ENCODE measurements at places on chromosomes 13 and 19.

GRCh38 chr13:106796280-106797047, 228.5 kb upstream of the ARGLU1 start:
- no peak for DNase-seq

- DNase-seq, result no peak
Measured at GRCh38 chr19:9875031-9875627, 40.0 kb downstream of the PIN1 start.

DNA sequence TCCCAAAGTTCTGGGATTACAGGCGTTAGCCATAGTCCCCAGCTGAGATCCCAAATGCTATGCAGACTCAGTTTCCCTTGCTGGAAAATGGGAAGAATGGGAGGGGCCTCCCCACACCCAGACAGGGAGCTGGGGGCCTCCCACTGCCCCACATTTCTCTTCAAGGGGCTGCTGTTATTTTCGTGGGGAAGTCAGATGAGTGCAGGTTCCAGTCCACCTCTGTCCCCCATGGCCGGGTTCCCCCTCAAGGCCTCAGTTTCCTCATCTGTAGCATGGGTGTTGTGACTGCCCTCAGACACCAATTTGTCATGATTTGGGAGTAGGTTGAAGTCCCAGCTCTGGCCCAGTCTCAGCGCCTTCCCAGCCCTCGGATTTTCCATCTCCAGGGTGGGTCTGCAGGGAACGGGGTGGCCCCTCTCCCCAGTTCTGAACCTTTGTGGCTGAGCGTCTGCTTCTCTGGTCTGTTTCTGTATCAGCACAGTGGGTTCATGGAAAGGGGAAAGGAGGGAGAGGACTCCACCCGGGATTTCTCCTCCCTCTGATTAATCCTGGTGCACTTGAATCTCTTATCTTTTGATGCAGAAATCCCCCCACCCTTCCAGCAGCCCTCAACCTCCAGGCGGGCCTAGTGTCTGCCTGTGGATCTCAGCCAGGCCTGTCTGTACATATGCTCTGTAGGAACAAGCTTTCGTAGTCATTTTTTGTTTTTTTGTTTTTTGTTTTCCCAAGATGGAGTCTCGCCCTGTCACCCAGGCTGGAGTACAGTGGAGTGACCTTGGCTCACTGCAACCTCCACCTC, 12.2 kb downstream of the NFIC start:
- no peak for DNase-seq

DNA sequence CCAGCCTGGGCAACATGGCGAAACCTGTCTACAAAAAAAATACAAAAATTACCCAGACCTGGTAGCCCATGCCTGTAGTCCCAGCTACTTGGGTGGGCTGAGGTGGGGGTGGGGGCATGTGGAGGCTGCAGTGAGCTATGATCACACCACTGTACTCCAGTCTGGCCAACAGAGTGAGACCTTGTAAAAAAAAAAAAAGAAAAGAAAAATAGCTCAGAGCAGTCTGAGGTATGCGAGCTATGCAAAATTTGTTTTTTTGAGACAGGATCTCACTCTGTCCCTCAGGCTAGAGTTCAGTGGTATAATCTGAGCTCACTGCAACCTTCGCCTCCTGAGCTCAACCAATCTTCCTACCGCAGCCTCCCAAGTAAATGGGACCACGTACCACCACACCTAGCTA, 7.1 kb upstream of the TOMM40 start:
- no peak for DNase-seq

DNA sequence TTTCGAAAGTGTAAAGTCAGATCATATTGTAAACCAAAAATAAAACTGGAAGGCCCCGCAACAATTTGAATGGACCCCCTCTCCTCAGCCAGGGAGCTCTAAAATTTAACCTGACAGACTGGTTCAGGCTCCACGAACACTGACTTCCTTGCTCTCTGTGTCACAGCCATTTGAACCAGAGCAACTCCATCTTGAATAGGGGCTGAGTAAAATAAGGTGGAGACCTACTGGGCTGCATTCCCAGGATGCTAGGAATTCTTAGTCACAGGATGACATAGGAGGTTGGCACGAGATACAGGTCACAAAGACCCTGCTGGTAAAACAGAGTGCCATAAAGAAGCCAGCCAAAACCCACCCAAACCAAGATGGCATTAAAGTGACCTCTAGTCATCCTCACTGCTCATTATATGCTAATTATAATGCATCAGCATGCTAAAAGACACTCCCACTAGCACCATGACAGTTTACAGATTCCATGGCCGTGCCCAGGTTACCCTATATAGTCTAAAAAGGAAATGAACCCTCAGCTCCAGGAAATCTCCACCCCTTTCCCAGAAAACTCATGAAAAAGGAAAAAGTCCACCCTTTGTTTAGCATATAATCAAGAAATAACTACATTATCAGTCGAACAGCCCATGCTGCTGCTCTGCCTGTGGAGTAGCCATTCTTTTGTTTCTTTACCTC, 43.1 kb downstream of the RFXAP start:
- no peak for DNase-seq

DNA sequence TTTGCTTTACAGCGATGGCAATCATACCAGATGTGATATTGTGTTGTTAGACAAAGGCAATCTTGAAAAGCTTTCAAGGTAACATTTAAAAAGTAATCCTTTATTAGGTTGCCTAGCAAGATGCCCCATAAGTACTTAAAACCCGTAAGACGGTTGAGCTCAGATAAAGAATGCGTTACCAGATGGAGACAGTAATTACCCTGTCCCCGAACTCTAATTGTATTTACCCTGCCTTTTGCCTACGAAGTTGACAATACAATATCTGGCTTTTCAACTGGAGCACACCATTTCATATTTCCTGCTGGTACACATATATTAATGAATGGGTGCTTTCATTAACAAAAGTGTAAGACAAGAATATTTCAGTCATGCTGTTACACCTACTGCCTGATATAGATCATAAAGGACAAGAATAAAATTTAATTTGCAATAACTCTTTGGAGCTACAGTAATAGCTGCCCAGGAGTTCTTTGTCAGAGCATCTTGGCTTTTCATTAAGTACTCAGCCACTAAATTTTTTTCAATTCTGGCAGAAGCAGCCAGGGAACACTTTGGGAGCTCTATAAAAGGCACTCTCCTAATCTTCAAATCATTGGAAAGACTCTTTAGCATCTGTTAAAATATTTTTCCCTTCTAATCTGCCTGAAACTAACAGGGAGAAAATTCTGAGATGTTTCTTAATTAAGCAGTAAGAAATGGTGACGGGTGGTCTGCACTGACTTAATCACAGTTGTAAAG, 63.8 kb downstream of the DCT start:
- no peak for DNase-seq

- DNase-seq, result peak; percentile 23
Measured at GRCh38 chr13:51764184-51765141, 39.5 kb downstream of the DHRS12 start.

DNA sequence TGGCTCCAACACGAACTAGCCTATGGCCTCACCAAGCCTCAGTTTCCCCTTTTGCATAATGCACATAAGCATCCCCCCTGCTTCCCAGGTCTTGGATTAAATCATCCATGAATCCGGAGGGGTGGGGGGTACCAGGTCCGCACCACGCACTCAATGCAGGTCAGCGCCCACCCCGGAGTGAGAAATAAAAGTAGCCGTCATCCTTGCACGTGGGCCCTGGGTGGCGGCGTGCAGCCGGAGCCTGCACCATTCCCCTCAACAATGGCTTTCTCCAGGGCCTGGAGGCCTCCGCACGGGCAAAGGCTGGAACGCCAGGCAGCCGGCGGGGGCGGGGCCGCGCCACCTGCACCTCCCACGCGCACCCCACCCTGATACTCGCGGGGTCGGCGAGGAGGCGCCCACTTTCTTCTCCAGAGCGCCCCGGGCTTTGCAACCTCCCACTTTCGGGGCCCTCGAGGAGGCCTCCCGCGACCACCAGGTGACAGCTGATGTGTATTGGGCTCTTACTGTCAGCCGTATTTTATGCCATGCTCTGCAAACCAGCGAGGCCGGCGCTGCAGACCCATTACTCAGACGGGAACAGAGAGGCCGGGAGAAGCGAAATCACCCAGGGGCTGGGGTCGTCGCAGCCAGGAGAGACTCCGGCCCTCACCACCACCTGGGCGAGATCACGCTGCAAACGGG, 767 bp upstream of the GADD45B start:
- DNase-seq, result peak; percentile 54

- no peak for DNase-seq
Measured at GRCh38 chr19:17255150-17255621, 9.4 kb downstream of the USHBP1 start.

DNA sequence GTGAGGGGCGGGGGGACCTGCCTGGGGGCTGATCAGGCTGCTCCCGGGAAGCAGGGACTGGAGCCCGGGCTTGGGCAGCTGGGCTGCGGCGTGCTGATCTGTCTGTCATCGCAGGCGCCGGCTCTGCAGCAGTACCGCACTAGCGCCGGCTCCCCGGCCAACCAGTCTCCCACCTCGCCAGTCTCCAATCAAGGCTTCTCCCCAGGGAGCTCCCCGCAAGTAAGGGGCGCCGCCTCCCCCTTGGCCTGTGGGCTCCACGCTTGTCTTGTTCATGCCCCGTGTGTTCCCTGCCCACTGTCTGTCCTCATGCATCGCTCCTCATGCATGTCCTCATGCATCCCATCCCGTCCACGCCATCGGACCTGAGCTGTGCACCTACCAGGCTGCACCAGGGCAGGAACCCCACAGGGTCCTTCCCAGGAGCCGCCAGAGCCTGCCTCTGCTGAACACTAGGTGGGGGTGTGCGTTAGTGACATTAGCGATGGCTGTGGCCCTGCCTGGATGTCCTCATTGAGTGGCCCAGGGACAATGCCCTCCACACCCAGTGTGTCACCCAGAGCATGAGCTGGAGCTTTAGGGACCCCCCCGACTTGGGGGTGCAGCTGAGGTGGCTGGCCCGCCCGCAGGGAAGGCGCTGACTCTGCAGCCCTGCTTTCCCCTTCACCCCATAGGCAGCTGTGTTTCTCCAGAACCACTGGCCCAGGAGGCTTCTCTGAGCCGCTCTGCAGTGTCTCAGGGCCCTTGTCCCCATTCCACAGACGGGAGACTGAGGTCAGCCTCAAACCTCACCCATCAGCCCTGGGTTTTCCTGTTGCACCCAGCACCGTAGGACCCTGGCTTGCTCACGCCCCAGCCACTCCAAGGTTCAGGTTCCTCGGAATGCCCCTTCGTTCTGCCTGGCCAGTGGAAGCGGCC, 19.5 kb downstream of the COMP start:
- DNase-seq, result peak; percentile 41

- no peak for DNase-seq
Measured at GRCh38 chr19:41521931-41522555, 53.9 kb upstream of the CEACAM21 start.

GRCh38 chr19:40641281-40641680, 40.1 kb downstream of the LTBP4 start:
- no peak for DNase-seq

- peak; percentile 35 for DNase-seq
Measured at GRCh38 chr19:44718441-44719261, 19.7 kb downstream of the CEACAM16 start.

- DNase-seq, result no peak
Measured at GRCh38 chr19:38316477-38317067, 825 bp upstream of the YIF1B start.

DNA sequence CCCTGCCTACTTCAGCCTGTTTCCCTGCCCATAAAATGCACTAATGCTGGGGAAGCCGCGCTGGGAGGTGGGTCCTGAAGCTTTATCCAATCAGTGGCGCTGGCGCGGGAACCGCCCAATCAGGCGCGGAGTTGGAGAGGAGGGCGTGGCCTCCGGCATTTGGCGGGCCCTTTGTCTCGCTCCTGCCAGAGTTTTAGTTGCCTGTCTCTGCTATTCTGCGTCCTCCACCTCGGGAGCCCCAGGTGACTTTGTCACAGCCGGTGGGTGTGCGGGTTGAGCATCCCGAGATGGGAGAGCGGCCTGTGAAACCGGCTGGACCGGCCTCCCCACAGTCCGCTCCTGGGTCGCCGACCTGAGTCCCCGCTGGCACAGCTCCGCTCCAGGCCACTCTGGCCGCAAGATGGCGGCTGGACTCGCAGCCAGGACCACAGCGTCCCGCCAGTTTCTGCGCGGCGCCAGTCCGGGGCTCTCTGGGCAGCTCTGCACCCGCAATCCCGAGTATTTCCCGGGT, 30.7 kb upstream of the ZNF429 start:
- DNase-seq, result peak; percentile 82

- no peak for DNase-seq
Measured at GRCh38 chr13:44833626-44834025, 155.6 kb downstream of the NUFIP1 start.

- DNase-seq, result peak; percentile 10
Measured at GRCh38 chr13:99382428-99383133, 75.4 kb upstream of the GPR183 start.

- no peak for DNase-seq
Measured at GRCh38 chr13:34611671-34612070, 330.4 kb upstream of the NBEA start.

GRCh38 chr19:12481781-12482508, 2.7 kb downstream of the ZNF709 start:
- no peak for DNase-seq

GRCh38 chr13:110876609-110877008, 38.3 kb downstream of the ANKRD10 start:
- DNase-seq, result no peak
